ENCODE measurements at places on chromosomes 1 and 21.

DNA sequence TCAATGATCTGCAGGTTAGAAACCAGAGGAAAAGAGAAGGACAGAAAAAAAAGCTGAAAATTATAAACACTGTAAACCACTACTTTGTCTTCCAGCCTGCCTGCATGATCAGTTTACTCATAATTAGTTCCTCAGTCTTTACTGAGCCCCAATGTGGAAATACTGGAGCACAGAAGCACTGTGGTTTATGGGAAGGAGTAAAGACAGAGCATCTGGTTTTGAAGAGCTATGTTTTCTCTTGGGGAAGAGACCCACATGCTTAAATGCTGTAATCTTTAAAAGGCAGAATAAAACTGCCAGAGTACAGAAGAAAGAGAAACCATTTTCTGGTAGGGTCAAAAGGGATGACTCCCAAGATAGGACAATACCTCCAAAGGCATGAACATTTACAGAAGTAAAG, 159.0 kb upstream of the ZNHIT6 start:
- DNase-seq: no peak

GRCh38 chr1:34358636-34359035, 181.9 kb downstream of the C1orf94 start:
- DNase-seq: no peak

- no peak for DNase-seq
Observed at GRCh38 chr1:231629132-231629531, 2.5 kb downstream of the DISC1 start.

DNA sequence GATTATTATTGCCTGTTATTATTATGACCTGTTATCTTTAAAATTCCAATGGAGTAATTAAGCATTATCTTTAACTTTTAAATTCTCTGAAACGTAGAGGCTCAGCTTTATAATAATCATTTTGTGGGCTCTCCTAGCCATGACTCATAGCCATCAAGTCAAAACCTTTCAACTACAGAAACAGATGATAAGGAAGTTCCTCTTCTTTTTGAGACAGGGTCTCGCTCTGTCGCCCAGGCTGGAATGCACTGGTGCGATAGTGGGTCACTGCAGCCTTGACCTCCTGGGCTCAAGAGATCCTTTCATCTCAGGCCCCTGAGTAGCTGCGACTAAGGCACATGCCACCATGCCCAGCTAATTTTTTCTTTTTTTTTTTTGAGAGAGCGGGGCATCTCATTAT, 43.5 kb downstream of the CHML start:
- DNase-seq: no peak

DNA sequence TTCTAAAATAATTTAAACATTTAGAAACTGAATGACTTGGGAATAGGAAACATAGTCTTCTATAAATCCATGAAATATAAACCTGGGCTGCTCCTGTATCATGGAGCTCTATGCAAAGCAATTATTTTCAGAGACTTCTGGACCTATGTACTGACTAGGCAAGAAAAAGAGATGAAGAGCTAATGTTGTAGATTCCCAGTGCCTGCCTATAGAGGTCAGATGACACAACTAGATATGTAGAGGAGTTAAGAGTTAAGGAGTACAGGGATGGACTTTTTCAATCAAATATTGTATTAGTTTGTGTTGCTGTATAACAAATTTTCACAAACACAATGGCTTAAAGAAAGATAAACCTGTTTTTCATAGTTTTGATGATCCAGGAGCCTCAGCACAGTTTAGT, 1434.5 kb downstream of the KCNT2 start:
- DNase-seq: no peak

DNA sequence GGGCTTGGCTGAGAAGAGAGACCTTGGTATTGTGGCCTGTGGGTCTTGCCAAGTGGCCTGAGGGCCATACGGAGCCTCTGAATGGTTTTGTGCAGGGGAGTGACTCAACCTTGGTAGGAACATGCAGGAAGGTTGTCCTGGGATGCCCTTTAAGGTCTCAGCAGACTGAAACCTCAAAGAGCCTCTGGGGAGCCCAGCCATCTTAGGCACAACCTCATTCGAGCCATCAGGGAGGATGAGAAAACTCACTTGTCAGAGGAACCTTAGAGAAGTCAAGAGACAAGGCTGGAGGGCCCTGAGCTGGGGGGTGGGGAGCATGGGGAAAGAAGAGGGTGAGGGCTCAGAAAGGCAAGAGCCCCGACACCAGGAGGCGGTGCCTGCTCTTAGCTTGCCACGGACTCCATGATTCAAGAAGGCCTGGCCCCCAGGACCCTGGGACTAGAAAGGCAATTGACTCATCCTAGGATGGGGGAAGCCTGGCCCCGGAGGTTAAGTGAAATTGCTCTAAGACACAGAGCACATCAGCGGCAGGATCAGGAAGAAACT, 13.0 kb downstream of the IFI6 start:
- no peak for DNase-seq

DNA sequence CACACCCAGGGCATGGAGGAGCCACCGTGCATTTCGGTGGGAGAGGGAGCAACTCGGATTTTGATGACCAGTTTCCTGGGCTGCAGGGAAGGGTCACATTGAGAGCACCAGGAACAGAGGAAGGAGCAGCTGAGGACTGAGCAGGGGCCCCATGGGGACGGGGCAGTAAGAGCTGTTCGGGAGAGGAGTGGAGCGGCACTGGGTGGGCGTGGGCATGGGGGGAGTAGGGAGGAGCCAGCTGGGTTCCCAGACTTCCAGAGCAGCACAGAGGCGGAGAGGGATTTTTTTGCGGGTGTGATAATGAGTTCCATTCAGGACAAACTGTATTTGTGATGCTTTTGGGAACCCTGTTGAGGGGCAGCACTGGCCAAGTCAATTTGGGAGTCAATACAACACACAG, 17.4 kb upstream of the GPR153 start:
- DNase-seq: no peak

DNA sequence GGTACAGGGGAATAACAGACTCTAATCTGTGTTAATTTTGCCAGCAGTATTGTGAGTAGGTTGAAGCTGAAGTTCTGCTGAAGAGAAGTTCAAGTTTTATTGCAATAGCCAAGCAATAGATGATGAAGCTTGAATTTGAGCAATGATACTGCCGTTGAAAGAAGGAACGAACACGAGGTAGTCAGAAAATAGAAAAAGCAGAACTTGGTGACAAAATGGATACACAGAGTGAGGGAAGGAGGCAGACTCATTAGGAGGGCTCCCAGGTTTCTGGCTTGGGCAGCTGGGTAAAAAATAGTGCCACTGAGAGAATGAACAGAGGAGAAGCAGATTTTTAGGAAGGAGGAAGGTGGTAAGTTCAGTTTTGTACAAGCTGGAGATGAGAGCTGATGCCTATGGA, 22.3 kb upstream of the AGO1 start:
- DNase-seq: no peak
